Activated CD4-positive, alpha-beta T cell treated with anti-CD3 and anti-CD28 coated beads, Interleukin-2, amount 50 U/mL, for 4 hours (primary cell): ENCODE measurements at places on chromosomes 5 and 9.

DNA sequence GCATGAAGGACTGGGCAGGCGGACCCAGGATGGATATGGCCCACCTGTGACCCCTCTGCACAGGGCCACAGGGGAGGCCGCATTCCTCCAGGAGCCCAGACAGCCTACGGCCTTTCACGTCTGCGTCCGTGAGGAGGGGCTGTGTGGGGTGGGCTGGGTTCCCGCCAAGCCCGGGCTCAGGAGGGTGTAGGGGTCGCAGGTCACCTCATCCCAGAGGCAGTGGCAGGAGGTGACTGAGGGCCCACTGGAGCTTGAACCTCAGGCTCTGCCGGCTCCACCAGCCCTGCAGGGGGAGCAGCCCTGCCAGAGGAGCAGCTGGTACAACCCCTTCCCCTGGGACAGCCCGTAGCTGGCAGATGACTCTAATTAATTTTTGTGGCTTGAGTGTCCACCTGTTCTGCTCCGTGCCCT, 40.7 kb upstream of the CACNA1B start:
- DNase-seq, result no peak

- no peak for DNase-seq
These were observed 451.4 kb upstream of the DAB2 start for GRCh38 chr5:39876146-39876545.

DNA sequence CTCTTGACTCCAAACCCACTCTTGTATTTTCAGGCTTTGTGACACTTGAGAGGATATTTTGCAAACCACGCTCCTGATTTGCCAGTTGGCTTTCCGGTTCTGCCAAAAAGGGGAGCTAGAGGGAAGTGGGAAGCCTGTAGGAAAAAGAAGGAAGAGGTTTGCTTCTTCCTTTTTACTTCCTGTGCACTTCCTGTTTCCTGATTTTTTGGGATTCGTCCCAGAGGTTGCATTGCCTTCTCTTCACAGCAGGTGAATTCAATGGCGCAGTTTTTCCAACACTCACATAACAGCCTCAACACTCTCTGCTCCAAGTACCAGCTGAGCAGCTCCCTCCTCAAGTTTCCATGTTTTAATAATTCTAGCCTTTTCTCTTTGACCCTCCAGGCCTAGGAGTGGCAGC, 47.7 kb downstream of the SLC24A2 start:
- no peak for DNase-seq

DNA sequence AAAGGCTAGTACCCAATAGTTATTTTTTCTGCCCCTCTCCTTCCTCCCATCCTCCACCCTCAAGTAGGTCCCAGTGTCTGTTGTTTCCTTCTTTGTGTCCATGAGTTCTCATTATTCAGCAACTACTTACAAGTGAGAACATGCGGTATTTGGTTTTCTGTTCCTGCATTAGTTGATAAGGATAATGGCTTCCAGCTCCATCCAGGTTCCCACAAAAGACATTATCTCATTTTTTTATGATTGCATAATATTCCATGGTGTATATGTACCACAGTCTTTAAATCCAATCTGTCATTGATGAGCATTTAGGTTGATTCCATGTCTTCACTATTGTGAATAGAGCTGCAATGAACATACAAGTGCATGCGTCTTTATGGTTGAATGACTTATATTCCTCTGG, 128.3 kb upstream of the ANKRD55 start:
- no peak for DNase-seq

DNA sequence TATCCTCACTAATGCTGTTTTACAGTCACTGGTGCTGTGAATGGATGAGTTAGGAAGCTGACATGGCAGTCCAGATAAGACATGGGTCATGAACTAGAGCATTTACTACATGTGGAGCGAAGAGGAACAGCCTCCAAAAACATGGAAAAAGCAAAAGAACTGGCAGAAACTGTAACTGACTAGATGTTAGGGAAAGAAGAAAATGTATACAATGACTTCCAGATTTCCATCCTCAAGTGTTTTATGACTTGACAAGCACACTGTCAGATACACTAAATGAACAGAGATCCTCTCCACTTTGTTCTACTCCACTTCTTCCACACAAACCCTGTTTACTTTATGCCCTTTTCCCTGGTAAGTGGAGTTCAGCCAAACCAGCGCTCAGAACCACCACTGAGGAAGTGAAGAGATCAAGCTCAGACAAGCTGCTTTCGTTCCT, 11.5 kb downstream of the HMGCS1 start:
- no peak for DNase-seq

GRCh38 chr9:130427326-130427725, 17.4 kb upstream of the ASS1 start:
- no peak for DNase-seq

GRCh38 chr9:107863396-107863795, 373.8 kb upstream of the KLF4 start:
- no peak for DNase-seq

DNA sequence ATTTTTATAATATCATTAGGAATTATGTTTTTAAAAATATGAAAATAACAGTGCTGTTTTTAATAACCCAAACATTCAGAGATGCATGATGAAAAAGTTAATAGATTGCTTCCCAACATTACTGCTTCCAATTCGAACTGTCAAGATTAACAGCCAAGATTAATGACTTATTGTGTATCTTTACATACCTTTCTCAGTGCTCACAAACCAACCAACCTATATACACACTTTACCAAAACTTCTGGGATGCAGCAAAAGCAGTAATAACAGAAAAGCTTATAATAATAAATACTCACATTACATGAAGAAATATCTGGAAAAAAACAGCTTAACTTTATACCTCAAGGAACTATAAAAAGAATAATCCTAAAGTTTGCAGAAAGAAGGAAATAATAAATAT, 82.1 kb downstream of the TMEM232 start:
- DNase-seq, result no peak

GRCh38 chr5:151775025-151775606, 3.4 kb downstream of the G3BP1 start:
- no peak for DNase-seq

DNA sequence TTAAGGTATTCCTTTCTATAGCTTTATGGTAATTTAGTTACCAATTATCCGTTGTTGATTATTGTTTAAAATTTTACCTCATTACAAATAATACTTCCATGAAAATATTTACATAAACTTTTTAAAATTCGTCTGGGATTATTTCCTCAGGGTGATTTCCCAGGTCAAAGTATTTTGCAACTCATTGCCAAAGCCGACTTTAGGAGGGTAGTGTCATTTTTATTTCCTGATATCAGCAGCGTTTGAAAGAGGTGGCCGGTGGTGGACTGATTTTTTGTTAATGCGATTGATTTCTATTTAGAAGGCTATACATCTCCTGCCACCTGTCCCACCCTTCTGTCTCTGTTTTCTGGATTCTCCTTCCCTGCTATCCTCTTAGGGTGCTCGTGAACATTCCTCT, 4.3 kb downstream of the ADAMTS16 start:
- no peak for DNase-seq

DNA sequence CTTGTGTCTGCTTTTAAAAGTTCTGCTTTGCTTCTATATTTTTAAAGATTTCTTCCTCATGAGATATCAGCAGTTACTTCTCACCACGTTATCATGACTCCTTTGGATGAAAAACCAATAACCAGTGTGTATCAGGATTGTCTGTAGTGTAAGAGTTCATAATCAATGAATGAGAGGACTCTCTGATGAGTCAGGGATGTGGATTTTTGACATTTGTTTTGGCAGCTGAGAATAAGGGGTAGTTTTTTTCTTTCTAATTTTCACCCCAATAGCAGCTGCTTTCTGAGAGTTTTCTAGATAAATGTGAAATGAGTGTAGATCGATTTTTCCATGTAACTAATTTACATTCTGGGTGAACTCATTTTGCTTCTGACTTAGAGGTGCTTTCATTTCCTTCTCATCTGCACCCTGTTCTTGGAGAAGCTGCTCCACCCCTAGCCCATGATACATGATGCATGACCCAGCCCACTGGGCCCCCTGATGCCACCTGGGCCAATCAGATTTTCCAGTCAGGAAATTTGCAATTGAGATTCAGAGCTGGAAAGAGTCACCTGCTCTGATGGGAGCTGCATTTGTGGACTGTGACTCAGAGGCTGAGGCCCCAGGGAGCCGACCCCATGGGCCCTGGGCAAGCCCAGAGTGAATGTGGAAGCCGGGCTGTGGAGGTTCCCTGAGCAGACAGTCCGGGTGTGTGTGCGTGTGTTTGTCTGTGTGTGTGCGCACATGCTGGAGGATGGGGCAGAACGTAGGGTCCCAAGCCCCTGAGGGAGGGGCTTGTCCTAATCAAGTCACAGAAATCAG, 159.3 kb downstream of the RGS3 start:
- no peak for DNase-seq

- no peak for DNase-seq
These were observed 104.8 kb downstream of the ISOC1 start for GRCh38 chr5:129199308-129199707.

- no peak for DNase-seq
These were observed 156.1 kb downstream of the DENND1A start for GRCh38 chr9:123773783-123774182.

DNA sequence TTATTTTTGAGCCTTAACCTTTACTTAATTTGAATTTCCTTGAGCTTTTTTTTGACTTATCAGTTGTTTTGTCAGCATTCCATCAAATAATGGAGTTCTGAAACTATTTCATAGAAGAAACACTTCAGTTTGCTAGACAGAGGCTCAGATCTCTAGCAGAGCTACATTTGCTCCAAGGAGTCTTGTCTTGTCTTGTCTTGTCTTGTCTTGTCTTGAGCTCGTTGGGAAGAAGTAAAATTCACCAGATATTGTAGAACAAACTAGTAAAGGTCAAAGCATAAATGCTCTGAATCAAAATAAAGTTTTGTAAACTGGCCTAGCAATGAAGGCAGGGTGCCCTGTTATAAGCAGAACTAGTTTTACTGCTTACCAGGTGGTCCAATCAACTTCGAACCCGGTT, 33.5 kb downstream of the RAB24 start:
- no peak for DNase-seq

DNA sequence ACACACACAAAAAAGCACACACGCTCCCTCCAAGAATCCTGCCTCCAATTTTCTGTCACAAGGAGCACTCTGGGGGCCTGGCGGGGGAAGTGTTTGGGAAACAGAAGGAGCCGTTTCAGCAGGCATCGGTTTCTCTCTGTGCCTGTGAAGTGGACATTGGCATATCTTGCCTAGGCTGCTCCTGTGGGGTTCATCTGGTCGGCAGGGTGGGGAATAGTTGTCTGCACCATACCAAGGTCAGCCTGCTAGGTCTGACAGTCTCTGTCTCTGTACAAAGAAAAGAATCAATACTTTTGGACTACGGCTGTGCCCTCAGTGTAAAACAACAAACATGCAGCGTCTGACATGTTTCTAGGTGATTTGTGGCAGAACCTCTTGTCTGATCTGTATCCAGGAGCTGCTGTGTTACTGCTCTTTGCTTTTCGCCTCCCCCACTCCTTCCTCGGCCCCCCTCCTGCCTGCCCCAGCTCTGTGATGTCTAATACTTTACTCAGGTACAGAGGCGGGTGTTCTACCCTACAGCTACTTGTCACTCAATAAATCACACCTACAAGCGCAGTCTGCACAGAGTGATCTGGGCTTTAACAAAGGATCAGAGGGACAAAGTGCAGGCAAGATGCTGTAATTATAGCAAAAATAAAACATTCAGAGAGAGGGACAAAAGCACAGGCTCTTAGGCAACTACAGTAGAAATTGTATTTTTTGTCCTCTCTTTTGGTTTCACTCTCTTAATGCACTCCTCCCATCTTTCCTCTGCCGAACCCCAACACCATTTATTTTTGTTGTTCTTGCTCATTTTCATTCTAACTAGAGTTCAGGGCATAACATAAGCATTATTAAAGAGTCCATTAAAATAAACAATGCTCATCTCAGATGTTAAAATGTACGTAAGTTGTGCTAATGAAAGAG, 216.7 kb downstream of the BNC2 start:
- no peak for DNase-seq

- DNase-seq, result no peak
These were observed 541.1 kb downstream of the NR2F1-AS1 start for GRCh38 chr5:93039888-93040287.

- no peak for DNase-seq
These were observed 133.0 kb upstream of the IQGAP2 start for GRCh38 chr5:76269932-76270610.

GRCh38 chr5:107424491-107424890, 246.2 kb downstream of the EFNA5 start:
- DNase-seq, result no peak

- DNase-seq, result no peak
These were observed 1.2 kb downstream of the FOXB2 start for GRCh38 chr9:77020413-77021290.
